ENCODE measurements at places on chromosomes 5 and 9.

GRCh38 chr9:18137815-18138214 lies 336.1 kb upstream of the ADAMTSL1 start:
- H3K4me1 ChIP-seq, result no peaks in the 10 kb centered on the region
- H3K4me3 ChIP-seq, result no peak overlapping the region
- H3K36me3 ChIP-seq, result no peaks in the 10 kb centered on the region
- no peak for DNase-seq
- no peaks in the 10 kb centered on the region for H3K27me3 ChIP-seq

DNA sequence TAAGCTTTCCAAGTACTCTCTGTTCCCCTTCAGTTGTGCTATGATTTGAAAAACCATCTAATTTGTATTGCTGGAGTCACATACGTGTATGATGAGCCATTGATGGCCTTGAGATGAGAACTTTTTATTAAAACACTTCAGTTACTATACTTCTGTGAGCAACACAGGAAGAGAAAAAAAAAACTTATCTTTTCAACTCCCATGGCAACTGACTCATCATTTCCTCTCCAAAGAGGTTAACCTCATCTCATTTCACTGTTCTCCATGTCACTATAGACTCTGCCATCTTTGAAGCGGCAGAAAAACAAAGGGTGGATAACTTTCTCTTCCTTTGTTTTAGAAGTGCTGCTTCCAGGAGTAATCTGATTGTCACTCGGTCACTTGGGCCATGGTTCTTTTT lies 104.3 kb upstream of the PCSK1 start:
- no peaks in the 10 kb centered on the region for H3K36me3 ChIP-seq
- H3K27me3 ChIP-seq, result no peaks in the 10 kb centered on the region
- peaks cover 3% of the 10 kb centered on the region for H3K4me1 ChIP-seq
- peak; percentile 59 for DNase-seq
- H3K27ac ChIP-seq, result no peak overlapping the region

GRCh38 chr5:153439130-153439529 lies 51.3 kb upstream of the GRIA1 start:
- no peak overlapping the region for H3K27ac ChIP-seq
- no peak for DNase-seq
- H3K4me3 ChIP-seq, result no peak overlapping the region
- H3K4me1 ChIP-seq, result no peaks in the 10 kb centered on the region

DNA sequence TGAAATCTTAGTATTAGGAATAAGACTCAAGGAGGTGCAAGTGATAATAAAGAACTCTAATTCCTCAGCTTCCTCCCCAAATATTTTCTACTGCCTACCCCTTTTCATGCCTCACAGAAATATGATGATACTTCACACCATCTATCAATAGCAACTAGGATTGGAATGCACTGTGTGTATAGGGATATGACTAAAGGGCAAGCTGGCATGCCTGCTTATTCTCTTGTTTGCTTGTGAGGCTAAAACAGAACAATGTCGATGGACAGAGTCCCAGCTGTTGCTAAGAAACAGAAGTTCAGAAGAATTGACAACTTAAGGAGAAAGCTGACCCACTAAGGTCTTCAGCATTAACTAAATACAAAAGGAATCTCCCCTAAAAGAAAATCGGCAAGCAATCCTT lies 9.7 kb upstream of the CHD1 start:
- no peak overlapping the region for H3K4me3 ChIP-seq
- peaks cover 7% of the 10 kb centered on the region for H3K4me1 ChIP-seq
- DNase-seq, result no peak
- no peaks in the 10 kb centered on the region for H3K36me3 ChIP-seq
- no peak overlapping the region for H3K27ac ChIP-seq

DNA sequence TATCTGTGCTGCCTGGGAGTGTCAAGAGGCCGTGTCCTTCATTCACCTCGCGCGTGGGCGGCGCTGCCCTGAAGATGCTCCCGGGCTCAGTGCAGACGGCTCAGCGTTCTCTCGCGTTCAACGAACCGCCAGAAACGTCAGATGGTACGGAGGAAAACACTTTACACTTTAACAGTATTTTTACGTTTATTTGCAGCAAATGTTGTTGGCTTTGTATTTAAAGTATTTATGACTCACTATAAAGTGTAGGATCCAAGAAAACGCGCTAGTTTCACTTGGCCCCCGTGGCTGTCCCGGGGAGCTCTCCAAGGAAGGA lies 544 bp upstream of the ERCC6L2 start:
- H3K27me3 ChIP-seq, result no peaks in the 10 kb centered on the region
- H3K4me1 ChIP-seq, result peaks cover 8% of the 10 kb centered on the region
- H3K27ac ChIP-seq, result no peak overlapping the region
- DNase-seq, result peak; percentile 65

DNA sequence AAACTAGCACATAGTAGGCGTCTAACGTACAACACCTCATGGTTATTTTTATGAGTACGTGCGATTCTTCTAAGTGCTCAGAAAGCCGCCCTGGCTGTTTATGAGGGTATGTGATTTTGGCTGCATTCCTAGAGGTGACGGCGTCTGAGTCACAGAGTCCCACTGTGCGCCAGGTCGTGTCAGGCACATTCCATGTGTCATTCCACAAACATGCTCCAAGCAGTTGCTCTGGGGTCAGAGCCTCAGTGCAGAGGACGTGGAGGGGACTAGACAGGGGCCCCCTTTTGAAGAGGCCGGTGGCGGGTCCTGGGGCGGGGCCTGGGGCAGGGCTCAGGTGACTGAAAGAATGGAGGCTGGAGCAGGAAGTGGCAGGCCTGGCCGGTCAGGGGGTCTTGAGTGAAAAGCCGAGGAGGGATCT lies 51.9 kb downstream of the NEK6 start:
- no peaks in the 10 kb centered on the region for H3K27me3 ChIP-seq
- no peaks in the 10 kb centered on the region for H3K4me1 ChIP-seq
- H3K27ac ChIP-seq, result no peak overlapping the region
- no peak for DNase-seq

DNA sequence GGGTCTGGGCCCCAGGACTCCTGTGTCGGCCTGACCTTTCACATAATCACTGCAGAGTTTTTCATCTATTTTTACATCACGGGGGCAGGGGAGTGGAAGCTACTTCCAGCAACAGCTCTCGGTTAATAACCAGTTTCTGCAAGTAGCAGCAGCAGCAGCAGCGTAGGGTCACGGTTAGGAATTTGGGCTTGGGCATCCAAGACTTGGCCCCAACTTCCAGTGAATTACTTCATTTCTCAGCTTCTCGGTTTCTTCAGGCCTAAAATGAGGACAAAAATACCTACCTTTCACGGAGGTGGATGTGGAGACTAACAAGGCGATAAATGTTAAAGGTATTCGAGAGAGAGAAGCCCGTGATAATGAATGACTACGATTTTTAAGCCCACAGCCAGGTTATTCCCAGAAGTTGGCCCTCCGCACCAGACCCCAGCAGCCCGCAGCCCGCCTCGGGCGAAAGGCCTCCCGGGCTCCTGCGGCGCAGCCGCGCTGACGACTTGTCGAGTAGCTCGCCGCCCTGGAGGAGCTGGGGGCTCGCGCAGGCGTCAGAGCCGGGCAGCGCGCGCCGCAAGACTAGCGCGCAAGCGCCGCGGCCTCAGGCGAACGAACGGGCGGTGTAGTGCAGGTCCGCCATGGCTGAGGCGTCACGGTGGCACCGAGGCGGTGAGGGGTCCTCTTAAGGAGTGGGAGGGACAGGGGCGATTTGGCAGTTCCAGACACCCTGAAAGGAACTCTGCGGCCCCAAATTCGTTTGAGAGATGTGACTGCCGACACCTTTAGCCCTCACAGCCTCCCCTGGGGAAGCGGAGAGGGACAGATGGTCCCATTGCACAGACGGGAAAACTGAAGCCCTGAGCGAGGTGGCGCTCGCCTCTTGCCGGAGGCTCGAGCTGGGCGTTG lies at the start of gene PKD2L2:
TSS of gene PKD2L2 (plus strand) at position 595 of the 897 bp plus-strand sequence. CDS start at position 630, 35 bp downstream.
- peaks cover 14% of the 10 kb centered on the region for H3K4me1 ChIP-seq
- peak within 1 kb of the TSS; percentile 80 for H3K27ac ChIP-seq
- H3K36me3 ChIP-seq, result no peaks in the 10 kb centered on the region
- peak within 1 kb of the TSS; percentile 72 for H3K4me3 ChIP-seq
- peak; percentile 95 for DNase-seq

DNA sequence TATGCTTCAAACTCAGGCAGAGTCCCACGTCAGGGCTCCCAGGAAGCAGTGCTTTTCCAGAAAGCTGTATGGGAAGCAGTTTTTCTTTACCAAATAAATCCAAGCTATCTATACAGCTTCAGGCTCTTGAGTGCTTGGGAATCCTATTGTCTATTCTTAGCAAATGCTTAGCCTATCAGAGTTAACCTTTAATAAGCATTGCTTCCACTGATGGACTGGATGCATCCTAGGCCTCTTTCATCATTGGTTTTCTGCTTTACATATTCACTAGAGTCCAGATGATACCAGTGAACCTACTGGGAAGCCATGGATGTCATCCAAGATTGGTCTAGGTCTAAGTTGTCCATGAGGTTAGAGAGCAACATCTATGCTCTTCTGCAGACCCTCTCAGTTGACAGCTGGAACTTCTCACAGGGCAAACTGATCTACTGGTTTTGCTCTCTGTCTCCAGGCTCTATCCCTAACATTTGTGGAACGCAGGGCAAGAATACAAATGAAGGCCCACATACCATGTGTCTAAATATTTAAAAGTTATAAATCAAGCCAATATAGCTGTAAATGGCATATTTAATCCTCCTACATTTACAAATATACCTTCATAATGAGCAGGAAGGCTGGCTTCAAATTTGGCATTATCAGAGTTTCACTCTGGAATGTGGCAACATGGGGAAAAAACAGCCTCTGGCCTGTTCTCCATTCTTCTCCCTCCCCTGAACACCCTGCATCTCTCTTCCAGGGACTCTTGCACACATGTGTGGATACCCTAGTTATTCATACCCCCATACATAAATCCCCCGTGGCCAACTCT lies 49.8 kb upstream of the PLPP1 start:
- H3K27ac ChIP-seq, result no peak overlapping the region
- no peak for DNase-seq
- H3K4me3 ChIP-seq, result no peak overlapping the region

DNA sequence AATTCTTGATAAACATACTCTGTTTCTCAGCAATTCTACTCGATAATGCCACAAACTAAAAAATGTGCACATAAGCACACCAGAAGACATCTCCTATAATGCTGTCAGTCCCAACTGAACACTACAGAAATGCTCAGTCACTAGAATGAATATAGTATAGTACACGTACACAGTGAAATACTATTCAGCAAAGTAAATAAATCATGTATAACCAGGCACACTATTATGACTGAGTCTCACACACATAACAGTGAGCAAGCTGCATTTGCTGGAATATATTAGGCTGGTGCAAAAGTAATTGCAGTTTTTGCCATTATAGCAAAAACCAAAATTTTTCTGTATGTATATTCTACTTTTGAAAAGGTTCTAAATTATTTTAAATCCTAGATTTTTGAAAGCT lies 310.2 kb downstream of the CTNND2 start:
- no peaks in the 10 kb centered on the region for H3K36me3 ChIP-seq
- H3K4me3 ChIP-seq, result no peak overlapping the region
- H3K27ac ChIP-seq, result no peak overlapping the region
- no peak for DNase-seq
- no peaks in the 10 kb centered on the region for H3K4me1 ChIP-seq
- no peaks in the 10 kb centered on the region for H3K27me3 ChIP-seq

- H3K36me3 ChIP-seq, result no peaks in the 10 kb centered on the region
- H3K4me3 ChIP-seq, result no peak overlapping the region
- H3K27me3 ChIP-seq, result no peaks in the 10 kb centered on the region
- H3K27ac ChIP-seq, result no peak overlapping the region
- no peaks in the 10 kb centered on the region for H3K4me1 ChIP-seq
These were observed 20.5 kb downstream of the RUSC2 start for GRCh38 chr9:35510383-35510753.

DNA sequence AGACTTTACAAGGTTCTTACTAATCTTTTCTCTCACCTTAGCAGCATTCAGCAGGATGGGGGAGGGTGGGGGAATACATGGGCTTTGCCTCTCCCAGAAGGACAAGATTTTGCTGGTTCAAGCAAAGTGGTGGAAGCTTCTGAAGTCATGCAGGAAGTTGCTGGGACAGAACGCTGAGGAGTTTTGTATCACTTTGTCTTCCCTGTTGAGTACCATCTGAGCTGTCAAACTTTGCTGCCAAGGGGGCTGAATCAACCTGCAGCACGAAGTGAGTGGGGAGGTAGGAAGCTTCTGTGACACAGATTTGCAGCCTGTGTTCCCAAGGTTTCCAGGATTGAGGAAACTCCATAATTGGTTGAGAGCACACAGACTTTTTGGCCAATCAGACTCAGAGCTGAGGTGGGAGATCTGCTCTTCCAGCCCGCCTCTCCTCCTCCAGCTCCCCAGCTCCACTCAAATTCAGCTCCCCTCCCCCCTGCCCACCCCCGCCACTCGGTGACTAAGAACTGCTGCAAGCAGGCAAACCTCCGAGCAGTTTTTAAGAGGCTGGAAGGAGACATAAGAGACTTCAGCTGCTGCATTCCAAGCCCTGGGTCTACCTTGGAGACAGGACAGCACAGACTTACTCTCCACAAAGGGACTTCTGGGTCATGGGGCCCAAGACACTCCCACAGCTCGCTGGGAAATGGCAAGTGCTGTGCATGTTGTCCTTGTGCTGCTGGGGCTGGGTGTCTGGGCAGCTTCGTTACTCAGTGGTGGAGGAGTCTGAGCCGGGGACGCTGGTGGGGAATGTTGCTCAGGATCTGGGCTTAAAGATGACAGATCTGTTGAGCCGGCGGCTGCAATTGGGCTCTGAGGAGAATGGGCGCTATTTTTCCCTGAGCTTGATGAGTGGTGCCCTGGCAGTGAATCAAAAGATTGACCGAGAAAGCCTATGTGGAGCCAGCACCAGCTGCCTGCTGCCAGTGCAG lies at the start of gene PCDHGC5:
TSS of gene PCDHGC5 (plus strand) at position 491 of the 971 bp plus-strand sequence. CDS start at position 651, 160 bp downstream.
- H3K4me3 ChIP-seq, result no peak within 1 kb of the TSS
- H3K36me3 ChIP-seq, result no peaks in the 10 kb centered on the region
- H3K27ac ChIP-seq, result no peak within 1 kb of the TSS
- DNase-seq, result no peak
- H3K4me1 ChIP-seq, result peaks cover 33% of the 10 kb centered on the region

DNA sequence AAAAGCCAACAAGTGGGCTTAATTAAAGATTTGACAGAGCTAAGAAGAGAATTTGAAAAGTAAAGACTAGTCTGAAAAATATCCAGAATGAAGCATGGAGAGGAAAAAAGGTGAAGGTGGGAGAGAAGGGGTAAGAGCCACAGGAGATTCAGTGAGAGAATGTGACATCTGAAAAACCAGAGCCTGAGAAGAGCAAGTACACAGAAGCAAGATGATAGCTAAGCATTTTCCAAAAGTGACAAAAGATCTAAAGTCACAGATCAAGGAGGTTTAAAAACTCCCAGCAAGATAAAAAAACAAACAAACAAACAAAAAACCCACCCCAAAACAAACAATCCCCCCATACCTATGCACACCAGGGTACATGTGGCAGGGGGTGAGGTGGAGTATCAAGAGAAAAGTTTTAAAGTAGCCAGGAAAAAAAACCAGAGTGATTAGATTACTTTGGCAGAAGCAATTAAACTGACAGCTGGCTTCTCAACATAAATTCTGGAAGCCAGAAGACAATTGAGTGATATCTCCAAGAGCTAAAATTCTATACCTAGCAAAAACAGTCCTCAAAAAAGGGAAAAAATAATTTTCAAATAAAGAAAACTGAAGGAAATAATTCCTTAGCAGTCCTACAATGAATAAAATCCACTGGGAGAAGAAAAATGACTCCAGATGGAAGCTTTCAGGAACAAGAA lies 111.4 kb downstream of the RAPGEF6 start:
- H3K36me3 ChIP-seq, result peaks cover 2% of the 10 kb centered on the region
- no peak overlapping the region for H3K27ac ChIP-seq
- peaks cover 11% of the 10 kb centered on the region for H3K4me1 ChIP-seq

Measured in common myeloid progenitor, CD34-positive (primary cell).